ENCODE measurements at places on chromosomes 3 and 15.

GRCh38 chr3:166211451-166211850, 374.2 kb upstream of the BCHE start:
- DNase-seq: no peak

- DNase-seq: no peak
Observed at GRCh38 chr3:115403786-115404185, 219.5 kb upstream of the GAP43 start.

DNA sequence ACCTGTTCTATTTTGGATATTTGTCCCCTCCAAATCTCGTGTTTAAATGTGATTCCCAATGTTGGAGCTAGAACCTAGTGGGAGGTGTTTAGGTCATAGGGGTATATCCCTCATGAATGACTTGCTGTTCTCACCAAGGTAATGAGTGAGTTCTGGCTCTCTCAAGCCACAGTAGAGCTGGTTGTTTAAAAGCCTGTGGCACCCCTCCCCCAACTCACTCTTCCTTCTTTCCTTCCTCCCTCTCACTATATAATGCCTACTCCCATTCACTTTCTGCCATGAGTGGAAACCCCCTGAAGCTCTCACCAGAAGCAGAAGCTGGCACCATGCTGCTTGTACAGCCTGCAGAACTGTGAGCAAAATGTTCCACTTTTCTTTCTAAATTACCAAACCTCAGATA, 341.1 kb downstream of the SI start:
- DNase-seq: no peak

DNA sequence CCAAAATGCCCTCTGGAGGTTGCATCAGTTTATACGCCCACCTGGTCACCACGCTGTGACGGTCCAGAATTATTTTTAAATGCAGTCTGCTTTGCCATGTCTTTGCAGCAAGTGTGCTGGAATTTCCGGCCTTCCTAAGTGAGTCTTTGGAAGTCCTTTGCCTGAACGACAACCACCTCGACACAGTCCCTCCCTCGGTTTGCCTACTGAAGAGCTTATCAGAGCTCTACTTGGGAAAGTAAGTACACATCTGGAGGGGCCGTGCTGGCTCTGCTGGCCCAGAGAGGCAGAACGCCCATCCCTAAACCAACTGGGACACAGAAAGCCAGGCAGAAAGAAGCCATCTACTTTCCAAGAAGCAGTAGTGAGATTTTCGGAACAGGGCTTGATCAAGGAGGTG, 101.8 kb downstream of the LRRK1 start:
- DNase-seq: no peak

GRCh38 chr3:32018757-32019564, 37.4 kb downstream of the ZNF860 start:
- DNase-seq: no peak

GRCh38 chr3:28502397-28502937, 153.8 kb upstream of the AZI2 start:
- DNase-seq: no peak

DNA sequence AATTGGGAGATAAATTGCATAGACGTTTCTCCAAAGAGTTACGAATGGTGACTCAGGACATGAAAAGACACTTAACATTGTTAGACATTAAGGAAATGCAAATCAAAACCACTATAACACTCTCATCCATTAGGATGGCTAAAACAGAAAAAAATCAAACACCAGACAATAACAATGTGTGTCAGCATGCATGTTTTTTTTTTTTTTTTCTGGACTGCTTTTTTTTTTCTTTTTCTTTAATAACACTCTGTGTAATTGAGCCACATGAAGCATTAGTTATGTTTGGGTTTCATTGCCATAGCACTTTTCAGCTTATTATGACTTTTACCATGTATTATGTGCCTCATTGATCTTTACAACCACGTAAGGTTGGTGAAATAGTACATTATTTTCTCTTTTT, 95.0 kb downstream of the NFKBIZ start:
- no peak for DNase-seq

- DNase-seq: no peak
Observed at GRCh38 chr15:43948691-43949325, 122.0 kb downstream of the WDR76 start.

GRCh38 chr3:188239577-188239976, 85.6 kb downstream of the LPP start:
- DNase-seq: no peak

DNA sequence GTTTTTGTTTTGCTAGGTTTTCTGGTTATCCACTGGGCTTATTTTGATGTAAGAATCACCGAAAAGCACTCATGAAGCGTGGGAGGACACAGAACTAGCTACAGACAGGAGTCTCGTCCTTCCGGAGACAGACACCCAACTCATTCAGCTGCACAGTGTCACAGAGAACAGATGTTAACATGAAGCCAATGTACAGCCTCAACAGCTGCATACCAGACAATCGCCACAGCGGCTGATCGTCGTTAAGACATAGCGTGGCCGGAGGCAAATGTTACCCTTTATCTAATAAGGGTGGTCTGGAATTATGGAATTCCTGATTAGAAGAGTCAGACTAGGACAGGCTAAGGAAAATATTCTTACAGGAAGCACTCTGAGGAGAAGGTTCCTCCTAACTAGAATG, 1.1 kb upstream of the PYGO1 start:
- no peak for DNase-seq

GRCh38 chr3:144257381-144257780, 285.8 kb downstream of the DIPK2A start:
- DNase-seq: no peak

DNA sequence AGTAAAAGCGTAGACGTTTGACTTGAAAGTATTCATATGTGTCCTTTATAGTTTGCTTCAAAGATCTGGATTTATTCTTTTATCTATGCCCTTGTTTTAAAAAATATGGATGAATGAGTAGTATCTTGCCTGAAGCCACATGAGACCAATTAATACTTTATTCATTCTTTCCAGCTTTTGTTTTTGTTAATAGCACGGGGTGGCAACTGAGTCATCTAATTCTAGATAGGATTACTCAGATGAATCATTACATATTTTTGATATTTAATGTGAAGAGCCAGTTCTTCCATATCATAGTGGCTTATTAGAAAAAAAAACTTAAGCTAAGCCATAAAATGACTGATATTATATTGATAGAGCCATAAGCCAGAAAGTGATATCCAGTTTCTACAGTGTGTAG, 121.9 kb downstream of the BBX start:
- no peak for DNase-seq

DNA sequence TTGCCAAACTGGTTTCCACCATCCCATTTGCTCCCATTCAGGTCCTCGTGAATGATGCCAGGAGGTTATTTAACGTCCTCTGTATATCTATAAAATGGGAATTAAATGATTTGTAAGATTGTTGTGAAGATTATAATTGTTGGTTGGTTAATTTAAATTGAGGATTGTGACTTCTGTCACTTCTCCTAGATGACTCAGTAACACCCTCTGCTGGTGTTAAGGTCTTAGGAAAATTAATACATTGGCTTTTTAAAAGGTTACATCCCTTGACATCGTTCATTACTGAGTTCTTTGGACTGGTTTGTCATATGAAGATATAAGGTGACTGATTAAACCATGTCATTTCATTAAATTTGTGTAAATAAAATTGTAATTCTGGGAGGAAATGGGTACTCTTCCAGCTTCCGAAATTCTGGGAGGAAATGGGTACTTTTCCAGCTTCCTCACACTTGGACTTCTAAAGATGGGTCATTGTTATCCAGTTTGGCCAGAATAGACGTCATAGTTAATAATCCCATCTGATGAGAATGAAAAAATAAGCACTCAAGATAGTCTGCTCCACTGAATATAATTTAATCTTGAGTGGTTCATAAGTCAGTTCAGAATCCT, 33.3 kb upstream of the PAQR5 start:
- DNase-seq: no peak

DNA sequence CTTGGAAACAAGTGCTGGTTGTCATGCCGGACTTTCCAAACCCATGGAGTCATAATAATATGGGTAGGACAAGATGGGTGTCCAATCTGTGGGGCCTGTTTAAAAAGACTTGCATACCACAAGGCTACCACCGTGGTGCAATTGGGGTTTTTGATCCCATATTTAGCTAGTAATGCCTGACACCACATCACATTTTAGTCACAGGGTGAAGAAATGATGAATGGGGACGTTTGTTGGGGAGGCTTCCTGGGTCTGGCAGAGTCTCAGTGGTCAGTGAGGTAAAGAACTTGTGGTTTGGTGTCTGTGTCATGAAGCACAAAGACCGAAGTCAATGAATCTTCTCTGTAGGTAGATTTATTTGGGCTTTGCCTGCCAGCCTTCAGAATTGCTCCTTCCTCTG, 31.0 kb downstream of the P3H2 start:
- DNase-seq: no peak

DNA sequence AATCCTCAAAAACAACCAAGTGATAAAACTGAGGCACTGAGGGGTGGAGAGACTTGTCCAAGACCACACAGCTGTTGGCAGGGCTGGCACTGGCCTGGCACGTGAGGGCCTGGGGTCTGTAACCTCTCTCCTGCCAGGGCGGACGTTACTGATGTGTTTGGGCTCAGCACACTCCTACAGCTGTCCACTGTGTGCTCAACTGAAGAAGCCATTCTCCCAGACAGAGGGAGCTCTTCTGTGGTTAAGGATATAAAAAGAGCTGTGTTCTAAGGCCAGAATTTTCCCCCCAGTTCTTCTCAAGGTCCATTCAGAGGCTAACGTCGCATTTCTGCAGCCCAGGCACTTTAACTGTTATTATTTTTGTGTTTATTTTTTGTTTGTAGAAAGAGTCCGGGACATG, 429.0 kb upstream of the ATP11B start:
- no peak for DNase-seq

GRCh38 chr3:189786479-189787064, 155.4 kb downstream of the TP63 start:
- DNase-seq: no peak

DNA sequence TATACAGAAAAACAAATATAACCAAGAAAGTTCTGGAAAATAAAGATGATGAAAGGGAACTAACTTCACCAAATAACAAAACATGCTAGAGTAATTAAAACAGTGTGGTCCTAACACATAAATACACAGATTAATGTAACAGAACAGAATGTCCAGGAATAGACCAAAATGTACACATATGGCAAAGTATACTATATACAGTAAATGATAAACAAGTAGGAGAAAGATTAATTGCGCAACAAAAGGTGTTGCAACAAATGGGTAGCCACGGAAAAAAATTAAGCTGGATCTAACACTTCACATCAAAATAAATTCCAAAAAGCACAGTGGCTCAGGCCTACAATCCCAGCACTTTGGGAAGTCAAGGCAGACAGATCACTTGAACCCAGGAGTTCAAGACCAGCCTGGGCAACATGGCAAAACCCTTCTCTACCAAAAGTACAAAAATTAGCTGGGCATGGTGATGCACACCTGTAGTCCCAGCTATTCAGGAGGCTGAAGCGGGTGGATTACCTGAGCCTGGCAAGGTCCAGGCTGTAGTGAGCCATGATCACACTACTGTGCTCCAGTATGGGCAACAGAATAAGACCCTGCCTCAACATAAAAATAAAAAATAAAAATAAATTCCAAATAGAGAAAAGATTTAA, 19.8 kb downstream of the SCAP start:
- DNase-seq: no peak

GRCh38 chr15:34691034-34691433, 63.8 kb downstream of the GJD2 start:
- no peak for DNase-seq

- DNase-seq: no peak
Observed at GRCh38 chr3:47283591-47284364, 1.0 kb downstream of the KLHL18 start.

DNA sequence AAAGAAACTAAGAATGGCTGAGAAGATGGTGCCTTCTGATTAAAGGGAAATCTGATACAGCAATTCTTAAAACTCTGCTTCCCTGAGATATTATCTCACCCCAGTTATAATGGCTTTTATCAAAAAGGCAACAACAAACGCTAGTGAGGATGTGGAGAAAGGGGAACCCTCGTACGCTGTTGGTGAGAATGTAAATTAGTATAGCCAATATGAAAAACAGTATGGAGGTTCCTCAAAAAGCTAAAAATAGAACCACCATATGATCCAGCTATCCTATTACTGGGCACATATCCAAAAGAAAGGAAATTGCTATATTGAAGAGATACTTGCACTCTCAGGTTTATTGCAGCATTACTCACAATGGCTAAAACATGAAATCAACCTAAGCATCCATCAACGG, 65.1 kb downstream of the GOLIM4 start:
- DNase-seq: no peak

- DNase-seq: no peak
Observed at GRCh38 chr15:91944331-91944730, 90.8 kb downstream of the SLCO3A1 start.

DNA sequence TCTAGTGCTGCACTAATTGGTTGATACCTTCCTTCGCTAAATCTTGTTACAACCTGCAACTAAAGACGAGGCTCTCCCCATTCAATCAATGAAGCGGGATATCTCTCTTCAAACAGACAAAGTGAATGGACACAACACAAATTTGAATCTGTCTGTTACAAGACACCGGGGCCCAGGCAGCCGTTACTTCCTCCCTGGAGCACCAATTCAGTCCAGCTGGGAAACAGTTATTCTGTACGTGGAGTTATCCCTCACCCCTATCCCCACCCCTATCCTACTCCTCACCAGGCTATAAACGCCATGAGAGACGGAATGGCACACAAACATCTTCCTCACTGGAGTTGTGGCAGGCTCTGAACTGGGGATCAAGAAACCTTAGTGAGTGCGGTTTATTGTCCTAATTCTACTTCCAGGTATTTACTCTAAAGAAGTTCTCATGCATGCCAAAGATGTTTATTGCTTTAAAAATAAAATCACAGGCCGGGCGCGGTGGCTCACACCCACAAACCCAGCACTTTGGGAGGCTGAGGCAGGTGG, 181.8 kb downstream of the FOXP1 start:
- DNase-seq: no peak

DNA sequence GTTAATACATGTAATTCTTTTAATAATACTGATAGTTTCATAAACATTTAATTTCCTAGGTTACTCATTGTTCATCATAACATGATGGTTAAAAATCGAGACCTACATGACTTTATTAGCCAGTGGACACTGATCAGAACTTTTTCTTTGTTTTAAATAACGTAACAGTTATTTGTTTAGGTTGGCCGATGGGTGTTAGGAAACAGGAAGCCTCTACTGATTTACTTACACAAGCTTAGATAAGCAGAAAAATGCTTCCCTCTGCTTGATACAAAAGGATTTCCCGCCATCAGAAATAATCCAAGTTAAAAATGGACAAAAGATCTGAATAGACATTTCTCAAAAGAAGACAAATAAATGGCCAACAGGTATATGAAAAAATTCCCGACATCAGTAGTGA, 16.6 kb upstream of the APH1B start:
- DNase-seq: no peak

All from DMS79 (cell line).